NCI-H226 (cell line): ENCODE measurements at places on chromosomes 7 and 10.

DNA sequence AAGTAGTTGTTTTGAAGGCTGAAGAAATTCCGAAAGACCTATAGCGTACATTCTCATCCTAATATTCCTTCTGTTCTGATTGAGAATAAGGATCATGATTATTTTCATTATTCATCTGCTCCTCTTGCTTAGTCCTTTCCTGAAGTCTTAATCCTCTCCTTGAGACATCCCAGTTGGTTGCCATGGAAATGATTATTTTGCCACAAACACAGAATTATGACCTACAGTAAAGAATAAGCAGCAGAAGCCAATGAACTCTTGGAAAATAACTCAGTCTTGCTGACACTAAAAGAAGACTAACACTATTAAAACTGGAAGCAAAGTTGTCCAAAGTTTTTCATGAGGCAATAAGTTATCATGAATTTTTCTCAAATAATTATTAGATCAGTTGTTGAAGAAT is 47.8 kb upstream of the JAZF1 start:
- no peak for DNase-seq

DNA sequence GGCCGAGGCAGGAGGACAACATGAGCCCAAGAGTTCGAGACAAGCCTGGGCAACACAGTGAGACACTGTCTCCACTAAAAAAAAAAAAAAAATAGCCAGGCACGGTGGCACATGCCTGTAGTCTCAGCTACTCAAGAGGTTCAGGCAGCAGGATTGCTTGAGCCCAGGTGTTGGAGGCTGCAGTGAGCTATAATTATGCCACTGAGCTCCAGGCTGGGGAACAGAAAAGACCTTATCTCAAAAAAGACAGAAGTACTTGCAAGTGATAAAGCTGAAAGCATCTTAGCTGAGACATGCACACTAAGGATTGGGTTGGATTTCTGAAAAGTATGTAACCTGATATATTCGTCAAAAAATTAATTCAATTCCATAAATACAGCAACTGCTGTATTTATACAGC is 68.4 kb downstream of the PPP1R3C start:
- no peak for DNase-seq

DNA sequence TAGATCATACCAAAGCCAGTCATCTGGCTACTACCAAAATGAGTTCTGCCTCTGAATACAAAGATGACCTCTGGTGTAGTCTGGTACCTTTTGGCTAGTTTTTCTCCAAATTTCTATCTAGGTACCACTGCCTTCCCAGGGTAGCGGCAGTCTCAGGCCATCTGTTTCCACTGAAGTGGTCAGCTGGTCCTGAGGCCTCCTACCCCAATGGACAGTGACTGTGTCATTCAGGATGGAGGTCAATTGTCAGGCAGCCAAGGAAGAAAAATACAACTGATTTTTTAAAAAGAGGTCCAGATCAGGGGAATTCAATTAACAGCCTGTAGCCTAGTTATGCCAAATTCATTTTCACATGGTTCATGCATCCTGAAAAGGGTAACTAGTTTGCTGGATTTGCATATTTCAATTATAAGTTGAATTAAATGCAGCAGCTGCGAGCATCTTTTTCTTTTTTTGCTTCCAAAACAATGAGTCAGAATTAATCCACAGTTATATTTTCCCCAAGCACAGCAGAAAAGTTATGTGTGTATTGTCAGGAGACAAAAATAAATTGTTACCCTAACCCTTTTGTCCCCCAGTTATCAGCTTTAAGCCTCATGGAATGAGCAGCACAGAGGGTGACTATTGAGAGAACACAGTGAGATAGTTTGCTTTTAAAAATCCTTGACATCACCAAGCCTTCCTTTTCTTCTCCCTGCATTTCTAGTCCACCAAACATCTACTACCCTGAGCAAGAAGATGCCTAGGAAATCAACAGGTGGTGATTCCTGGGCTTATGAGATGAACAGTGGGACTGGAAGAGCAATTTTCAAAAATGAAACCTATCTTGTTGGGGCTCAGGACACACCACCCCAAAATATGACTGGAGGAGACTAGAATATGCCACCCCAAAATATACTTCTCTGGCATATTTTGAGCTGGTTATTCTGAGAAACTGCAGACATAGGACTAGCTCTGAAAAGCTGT is 27.7 kb downstream of the BCCIP start:
- no peak for DNase-seq

- no peak for DNase-seq
Observed at GRCh38 chr10:23459308-23459939, 20.5 kb downstream of the OTUD1 start.

- DNase-seq, result no peak
Observed at GRCh38 chr10:23391821-23392220, 47.1 kb upstream of the OTUD1 start.

GRCh38 chr7:121913947-121914675 is 41.1 kb downstream of the PTPRZ1 start:
- DNase-seq, result no peak

GRCh38 chr7:36096460-36097095 is 56.5 kb upstream of the EEPD1 start:
- DNase-seq, result peak; percentile 42

- no peak for DNase-seq
Observed at GRCh38 chr10:15632456-15633091, 87.1 kb downstream of the ITGA8 start.

DNA sequence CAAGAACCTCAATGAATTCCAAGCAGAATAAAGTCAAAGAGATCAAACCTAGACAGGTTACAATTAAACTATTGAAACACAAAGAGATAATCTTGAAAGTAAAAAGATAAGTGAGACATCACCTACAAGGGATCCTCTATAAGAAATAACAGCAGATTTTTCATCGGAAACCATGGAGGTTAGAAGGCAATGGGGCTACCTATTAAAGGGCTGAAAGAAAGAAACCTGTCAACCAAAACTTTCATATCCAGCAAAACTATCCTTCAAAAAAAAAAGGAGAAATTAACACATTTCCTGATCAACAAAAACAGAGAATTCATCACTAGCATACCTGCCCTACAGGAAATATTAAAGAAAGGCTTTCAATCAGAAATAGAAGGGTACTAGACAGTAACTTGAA is 244.9 kb downstream of the ARHGAP12 start:
- DNase-seq, result peak; percentile 12

DNA sequence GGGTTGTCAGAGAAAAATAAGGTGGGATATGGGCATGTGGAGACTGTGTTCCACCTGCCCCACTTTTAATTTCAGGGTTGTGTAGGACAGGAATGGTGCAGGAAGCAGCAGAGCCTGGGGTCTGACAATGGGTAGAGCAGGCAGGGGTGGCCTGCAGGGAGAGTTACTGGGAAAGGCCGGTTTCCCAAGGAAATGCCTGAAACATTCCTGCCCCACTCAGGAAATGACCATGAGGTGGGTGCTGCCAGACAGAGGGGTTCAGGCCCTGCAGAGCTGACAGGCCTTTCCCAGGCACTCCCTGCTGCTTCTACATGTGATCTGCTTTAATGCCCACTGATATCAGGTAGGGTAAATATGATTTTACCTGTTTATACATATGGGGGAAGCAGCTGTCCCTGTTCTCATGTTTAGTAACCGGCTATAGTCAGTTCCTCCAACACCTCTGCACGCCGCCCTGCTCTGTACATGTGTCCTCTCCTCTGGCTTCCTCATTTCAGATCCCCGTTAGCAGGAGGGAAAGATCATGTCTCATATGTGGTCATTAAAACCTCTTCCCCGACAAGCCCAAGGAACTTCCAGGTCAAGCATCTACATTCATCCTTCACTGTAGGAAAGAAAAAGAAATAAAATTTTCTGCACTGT is 118.6 kb upstream of the PRSS58 start:
- no peak for DNase-seq

DNA sequence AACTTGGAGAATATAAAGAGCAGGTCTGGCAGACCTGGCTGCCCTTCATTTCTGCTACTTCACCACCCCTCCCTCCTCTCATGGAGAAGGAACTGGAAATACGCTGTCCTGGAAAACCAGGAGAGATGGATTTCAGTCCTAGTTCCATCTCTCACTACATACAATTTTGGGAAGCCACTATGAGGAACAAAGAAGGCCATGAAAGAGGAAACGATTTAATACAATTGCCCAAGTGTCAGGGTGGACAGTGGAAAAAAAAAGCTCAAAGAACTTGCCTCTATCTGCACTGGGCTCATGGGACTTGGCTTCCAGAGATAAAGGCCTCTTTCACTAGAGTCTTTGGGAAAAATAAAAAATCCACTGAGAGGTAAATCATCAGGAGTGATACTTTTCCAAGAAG is 561.7 kb downstream of the KCNMA1 start:
- DNase-seq, result no peak

DNA sequence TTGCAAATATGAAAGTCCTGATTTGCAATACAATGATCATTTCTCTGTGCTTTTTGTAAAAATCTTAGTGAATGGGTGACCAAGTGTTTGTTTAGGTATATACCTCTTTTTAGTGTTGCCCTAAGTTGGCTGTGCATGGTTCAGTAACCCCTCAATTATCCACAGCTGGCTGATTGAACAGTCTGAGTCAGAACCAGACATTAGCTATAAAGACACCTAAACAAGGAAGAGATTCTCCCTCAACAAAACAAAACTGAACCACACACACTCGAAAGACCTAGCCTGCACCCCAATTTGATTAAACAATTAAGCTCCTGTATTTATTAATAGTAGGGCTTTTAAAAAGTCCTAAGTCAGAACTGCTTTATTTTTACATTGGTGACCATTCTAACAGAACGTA is 2.8 kb downstream of the RSBN1L start:
- no peak for DNase-seq

DNA sequence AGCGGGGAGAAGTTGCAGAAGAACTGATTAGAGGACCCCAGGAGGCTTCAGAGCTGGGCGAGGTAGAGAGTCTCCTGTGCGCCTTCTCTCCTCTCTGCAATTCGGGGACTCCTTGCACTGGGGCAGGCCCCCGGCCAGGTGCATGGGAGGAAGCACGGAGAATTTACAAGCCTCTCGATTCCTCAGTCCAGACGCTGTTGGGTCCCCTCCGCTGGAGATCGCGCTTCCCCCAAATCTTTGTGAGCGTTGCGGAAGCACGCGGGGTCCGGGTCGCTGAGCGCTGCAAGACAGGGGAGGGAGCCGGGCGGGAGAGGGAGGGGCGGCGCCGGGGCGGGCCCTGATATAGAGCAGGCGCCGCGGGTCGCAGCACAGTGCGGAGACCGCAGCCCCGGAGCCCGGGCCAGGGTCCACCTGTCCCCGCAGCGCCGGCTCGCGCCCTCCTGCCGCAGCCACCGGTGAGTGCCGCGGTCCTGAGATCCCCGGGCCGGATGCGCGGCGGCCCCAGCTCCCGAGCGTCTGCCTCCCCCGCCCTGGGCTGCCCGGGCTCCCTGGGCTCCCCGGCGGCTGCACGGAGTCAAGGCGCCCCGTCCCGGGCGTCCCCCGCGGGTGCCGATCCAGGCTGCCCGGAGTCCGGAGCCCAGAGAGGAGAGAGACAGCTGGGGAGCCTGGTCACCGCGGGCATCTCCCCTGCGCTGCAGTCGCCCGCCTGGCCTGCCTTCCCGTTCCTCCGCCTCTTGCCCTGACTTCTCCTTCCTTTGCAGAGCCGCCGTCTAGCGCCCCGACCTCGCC is at the start of gene PLAU:
PLAU (plus strand) TSS at position 369 of the 789 bp plus-strand sequence. CDS start 424 bp downstream, outside the sequence.
- DNase-seq, result no peak

DNA sequence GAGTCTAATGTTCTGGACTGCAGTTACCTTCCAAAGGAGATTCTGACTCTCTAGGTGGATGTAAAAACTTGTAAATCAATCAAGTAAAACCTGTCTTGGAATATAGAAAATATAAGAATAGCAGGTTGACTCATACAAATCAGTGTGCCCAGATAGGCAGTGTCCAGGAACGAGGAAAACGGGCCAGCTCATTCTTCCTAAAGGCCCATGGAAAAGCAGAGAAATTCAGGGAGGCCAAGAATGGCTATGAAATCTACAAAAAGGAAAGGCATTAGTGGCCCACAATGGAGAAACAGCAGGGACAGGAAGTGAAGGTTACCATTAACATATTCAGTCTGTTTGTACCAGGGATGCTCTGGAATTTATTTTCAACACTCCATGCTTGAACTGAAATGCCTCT is 14.9 kb downstream of the GLI3 start:
- no peak for DNase-seq

GRCh38 chr10:6563731-6564130 is 16.3 kb downstream of the PRKCQ start:
- no peak for DNase-seq

- peak; percentile 82 for DNase-seq
Observed at GRCh38 chr7:41702635-41703371, at the start of gene INHBA. Gene INHBA, minus strand, starts transcription at chr7:41703090. Its CDS starts 2,716 bp downstream, at chr7:41700374.

DNA sequence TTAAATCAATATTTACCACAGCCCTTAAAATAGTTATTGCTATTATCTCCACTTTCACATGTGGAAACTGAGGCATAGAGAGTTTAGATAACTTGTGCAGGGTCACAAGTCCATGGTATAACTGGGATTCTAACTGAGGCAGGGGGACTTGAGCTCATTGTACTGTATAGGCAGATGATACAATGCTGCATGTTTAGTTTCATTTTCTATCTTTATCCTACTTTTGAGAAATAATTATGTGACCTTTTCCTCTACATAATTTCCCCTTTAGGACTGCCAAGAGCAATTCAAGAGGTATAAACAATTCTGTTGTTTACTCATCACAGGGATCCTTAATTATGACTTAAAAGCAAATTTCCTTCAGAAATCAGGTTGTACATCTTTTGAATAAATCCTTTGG is 193.1 kb downstream of the SUGCT start:
- DNase-seq, result no peak

DNA sequence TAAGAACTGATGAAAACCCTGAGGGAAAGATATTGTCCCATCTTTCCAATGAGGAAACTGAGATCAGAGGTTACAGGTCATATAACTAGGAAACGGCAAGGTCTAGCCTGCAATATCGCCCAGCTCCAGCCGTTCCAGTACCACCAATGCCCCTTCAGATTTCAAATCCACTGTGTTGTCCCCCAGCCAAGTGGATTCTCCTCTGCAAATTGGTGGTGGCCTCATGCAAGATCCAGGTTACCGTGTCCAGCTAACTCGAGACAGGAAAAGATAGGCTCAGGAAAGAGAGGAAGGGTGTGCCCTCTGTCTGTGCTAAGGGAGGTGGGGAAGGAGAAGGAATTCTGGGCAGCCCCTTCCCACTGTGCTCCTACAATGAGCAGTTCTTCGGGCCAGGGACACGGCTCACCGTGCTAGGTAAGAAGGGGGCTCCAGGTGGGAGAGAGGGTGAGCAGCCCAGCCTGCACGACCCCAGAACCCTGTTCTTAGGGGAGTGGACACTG is 25.3 kb downstream of the PRSS2 start:
- no peak for DNase-seq

- DNase-seq, result no peak
Observed at GRCh38 chr7:82729172-82730030, 285.8 kb upstream of the CACNA2D1 start.

- DNase-seq, result no peak
Observed at GRCh38 chr7:30475580-30475979, 3.0 kb downstream of the NOD1 start.

DNA sequence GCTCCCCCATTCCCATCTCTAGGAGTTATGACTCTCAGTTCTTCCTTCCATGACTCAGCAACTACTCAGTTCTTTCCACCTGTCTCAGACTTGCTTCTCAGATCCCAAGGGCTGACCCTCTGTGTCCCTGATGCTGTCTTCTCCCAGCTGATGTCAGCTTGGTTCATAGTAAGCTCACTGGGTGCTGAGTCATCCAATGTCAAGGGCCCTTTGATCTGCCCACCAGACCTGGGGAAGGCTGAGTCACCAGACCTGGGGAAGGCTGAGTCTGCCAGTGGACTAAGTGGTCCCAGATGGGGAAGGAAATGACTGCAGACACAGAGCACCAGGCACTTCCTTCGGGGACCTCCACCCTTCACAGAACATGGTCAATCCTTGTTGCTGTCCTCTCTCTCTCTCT is 76.1 kb upstream of the ZEB1 start:
- peak; percentile 61 for DNase-seq

GRCh38 chr7:54544527-54545240 is 2.5 kb downstream of the VSTM2A start:
- no peak for DNase-seq

GRCh38 chr10:122113161-122113944 is 124.4 kb downstream of the TACC2 start:
- peak; percentile 15 for DNase-seq
